ENCODE measurements at places on chromosomes 16 and 17.

- DNase-seq = no peak
These were observed 7.5 kb downstream of the CACNG1 start for GRCh38 chr17:67051837-67052236.

- DNase-seq = no peak
These were observed 2.0 kb upstream of the GGNBP2 start for GRCh38 chr17:36542755-36543154.

GRCh38 chr17:49959183-49959935, 9.6 kb upstream of the DLX4 start:
- DNase-seq = no peak

GRCh38 chr17:78252111-78252634, 20.7 kb downstream of the TMEM235 start:
- peak; percentile 30 for DNase-seq

DNA sequence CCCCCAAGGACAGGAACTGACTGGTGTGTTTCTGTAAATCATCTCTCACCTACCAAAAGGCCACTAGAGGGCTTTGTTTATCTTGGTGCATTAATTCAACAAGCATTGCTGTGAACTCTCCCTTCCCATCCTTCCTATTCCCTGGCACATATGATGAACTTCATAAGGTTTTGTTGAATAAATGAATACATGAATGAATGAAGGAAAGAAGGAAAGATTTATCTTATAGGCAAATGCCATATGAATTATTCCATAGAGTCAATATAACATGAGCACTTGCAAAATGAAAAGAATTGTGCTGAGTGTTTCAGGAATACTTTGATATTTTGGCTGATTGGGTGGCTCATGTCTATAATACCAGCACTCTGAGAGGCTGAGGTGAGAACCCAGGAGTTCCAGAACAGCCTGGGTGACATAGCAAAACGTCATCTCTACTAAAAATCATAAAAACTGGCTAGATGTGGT, 4.3 kb downstream of the SPDYE4 start:
- DNase-seq = no peak

DNA sequence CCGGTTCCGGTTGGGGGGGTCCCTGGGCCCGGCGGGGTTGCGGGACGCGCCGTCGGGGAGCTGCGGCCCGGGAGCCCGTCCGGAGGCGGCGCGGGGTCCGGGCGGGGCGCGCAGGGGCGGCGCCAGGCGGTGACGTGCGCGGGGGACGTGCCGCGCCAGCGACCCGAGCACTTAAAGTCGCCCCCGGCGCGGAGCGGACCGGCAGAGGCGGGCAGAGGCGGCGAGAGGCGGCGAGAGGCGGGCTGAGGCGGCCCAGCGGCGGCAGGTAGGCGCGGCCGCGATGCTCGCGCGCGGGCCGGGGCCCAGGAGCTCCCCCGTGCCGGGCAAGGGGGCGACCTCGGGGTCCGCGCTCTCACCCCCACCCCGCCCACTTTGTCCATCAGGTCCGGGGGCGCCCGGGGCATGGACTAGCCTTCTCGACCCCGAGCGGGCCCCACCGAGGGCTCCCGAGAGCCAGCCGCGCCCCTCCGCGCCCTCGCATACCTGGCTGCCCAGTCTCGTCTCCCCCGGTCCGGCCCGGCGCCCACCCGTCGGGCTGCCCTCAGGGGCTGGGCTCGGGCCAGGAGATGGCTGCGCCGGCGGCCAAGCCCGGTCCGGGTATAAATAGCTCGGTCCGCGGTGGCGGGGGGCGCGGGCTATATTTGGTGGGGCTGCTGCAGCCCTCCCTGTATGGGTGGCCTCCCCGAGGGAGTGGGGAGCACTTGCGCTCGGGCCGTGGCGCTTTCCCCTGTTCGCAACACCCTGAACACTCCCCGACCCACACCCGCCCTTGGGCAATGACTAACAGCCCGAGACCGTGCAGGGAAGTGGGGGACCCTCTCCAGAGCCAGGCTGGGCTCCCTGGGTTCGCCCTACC, at the start of gene SLC16A3:
SLC16A3 (plus strand) TSS at position 201 of the 856 bp plus-strand sequence. CDS start 6,967 bp downstream, outside the sequence.
- DNase-seq = peak; percentile 62

- no peak for DNase-seq
These were observed 5.6 kb upstream of the CDK5R1 start for GRCh38 chr17:32481193-32481592.

DNA sequence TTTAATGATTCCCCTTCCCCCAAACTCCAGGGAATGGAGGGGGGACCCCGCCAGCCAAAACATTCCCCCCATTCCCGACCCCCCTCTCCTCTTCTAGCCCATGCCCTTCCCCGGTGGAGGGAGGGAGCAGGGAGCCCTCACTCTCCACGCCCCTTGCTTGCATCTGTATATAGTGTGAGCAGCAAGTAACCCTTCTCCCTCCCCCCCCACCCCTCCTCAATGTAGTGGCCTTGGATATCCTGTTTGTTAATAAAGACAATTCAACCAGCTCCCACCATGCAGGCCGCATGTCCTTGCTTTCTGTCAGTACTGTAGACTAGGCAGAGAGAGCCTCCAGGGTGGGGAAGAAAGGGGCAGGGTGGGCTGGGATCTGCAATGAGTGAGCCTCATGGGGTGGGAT, 1.6 kb upstream of the C17orf107 start:
- no peak for DNase-seq

GRCh38 chr16:11181899-11182279, 74.1 kb downstream of the SOCS1 start:
- peak; percentile 32 for DNase-seq

DNA sequence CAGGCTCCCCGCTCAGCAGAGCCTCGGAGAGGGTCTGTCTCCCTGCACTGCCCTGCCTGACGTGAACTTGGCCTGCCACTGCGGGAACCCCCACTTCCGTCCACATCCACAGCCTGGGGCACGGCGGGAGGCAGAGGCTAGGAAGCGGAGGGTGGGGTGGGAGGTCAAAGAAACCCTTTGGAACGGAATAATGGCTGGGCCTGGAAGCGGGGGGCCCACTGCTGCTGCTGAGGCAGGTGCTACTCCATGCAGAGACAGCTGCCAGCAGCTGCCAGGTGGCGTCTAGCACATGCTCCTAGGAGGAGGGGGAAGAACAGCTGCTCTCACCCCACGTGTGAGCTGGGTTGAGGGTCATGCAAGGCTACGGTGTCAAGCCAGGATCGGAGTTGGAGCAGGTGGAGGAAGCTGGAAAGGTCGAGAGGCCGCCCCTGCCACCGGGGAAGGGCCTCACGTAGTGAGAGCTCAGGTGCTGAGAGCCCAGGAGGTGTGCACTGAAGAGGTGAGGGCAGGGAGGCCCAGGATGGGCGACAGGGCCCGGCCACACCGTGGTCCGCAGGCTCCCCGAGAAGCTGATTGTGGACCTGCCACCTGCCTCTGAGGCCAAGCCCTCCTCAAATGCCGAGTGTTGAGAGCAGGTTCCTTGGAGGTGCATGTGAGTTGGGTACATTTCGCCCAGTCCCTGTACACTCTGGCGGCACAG, 9.8 kb downstream of the FSCN2 start:
- no peak for DNase-seq

GRCh38 chr17:75301049-75301448, 11.8 kb upstream of the SLC25A19 start:
- no peak for DNase-seq

- no peak for DNase-seq
These were observed 512 bp upstream of the ENDOV start for GRCh38 chr17:80414508-80414802.

- peak; percentile 67 for DNase-seq
These were observed 5.5 kb downstream of the IGSF6 start for GRCh38 chr16:21646721-21647561.

GRCh38 chr17:11986942-11987329, 10.3 kb downstream of the ZNF18 start:
- DNase-seq = no peak

DNA sequence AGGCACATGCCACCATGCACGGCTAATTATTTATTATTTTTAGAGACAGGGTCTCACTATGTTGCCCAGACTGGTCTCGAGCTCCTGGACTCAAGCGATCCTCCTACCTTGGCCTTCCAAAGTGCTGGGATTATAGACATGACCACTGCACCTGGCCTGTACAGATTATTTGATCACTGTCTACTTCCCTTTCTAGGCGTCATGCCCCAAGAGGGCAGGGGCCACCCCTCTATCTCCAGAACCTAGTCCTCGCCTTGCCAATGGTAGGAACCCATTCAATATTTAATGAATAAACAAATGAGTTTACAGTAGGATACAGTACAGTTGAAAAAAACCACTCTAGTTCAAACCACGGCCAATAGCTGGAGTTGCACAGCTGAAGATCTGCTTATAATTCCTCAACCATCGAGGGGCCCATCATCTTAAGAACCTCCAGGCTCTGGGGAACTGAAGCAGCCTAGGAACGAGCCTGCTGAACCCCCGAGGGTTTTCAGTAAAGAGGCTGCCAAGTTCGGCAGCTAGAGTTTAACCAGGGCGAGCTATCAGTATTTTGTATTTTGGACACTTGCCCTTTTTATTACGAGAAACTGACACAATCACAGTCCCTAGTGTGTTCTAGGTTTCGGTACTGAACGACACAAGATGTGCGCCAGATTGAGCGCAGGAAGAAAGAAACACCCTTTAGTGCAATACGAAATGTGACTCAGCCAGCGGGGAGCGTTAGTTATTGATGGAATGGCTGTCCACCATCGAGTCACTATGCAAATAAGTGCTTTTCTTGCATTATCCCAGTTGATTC, 14.6 kb downstream of the ADCY9 start:
- DNase-seq = no peak

All from stimulated activated CD4-positive, alpha-beta T cell treated with anti-CD3 and anti-CD28 coated beads, Interleukin-4, amount 100 ng/mL, for 1 hour (primary cell).